Caco-2 (cell line): ENCODE measurements at places on chromosomes 2 and 18.

DNA sequence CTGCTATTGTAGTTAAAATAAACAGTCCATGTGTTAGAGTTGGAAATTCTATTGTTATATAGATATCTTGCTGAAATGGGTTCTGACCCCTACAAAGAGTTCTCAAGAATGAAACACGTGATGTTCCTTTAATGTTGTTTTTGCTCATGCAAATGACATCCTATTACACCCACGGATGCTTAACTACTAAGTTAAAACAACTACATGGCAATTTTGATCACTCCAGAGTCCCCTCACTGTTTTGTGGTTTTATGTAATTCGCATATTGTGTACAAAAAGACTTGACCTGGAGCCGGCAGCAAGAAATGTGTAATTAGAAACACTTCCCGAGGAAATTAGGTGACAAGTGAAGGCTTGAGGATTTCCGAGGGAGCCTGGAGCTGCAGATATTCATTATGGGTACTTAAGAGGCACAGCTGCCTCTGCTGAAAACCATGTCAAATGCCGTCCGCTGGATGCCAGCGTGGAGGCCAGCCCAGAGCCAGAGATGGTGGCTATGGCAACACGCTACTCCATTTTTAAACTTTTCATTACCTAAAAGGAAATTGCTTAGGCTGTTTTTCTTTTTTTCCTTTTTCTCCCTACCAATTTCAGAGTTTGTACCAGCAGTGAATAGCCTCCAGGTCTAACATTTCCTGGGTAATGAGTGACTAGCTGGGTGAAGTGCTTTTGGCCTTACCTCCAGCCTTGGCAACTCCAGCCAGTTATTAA, 21.0 kb upstream of the CABLES1 start:
- DNase-seq, result no peak
- no peaks in the 10 kb centered on the region for H3K36me3 ChIP-seq
- no peaks in the 10 kb centered on the region for H3K27me3 ChIP-seq
- H3K4me1 ChIP-seq, result peaks cover 3% of the 10 kb centered on the region; the same call in 1 of the 2 replicates

DNA sequence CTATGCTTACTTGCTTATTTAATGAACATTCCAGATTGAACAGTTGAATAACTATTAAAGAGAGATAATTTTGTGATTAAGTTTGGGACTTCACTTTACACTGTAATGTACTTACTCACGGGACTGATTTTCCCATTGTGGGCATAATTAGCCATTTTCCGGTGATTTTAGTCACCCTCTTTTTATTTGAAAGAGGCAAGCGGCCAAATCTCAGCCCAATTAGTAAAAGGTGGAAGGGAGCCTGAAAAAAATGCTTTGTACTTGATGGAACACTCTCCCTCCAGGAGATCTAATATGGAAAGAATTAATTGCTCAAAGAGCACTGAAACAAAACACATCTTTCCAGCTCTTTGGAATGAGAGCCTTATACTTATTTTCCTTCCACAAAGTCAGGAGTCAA, 50.2 kb downstream of the CALCRL start:
- no peaks in the 10 kb centered on the region for H3K27me3 ChIP-seq
- DNase-seq, result no peak
- H3K36me3 ChIP-seq, result no peaks in the 10 kb centered on the region
- no peaks in the 10 kb centered on the region for H3K4me1 ChIP-seq

DNA sequence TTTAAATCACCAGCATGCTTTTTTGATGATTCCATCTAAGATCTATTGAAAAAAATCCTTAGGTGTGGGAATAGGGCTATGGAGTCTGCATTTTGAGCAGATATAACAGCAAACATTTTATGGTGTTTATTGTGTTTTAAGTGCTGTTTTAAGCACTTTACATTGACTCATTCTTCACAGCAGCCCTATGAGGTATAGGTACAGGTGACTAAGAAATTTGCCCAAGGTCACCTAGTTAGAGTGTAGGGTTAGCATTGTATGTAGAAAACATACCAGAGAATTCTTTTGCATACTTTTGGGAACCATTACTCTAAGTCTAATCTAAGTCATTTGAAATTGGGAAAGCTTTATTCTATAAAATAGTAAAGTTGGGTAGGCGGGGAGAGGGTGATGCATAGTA, 31.3 kb downstream of the PPM1B start:
- H3K27me3 ChIP-seq, result no peaks in the 10 kb centered on the region
- H3K27ac ChIP-seq, result no peak overlapping the region
- no peak for DNase-seq
- no peak overlapping the region for H3K4me3 ChIP-seq
- no peaks in the 10 kb centered on the region for H3K4me1 ChIP-seq
- no peaks in the 10 kb centered on the region for H3K36me3 ChIP-seq

- no peak for DNase-seq
- H3K4me3 ChIP-seq, result no peak overlapping the region
- H3K4me1 ChIP-seq, result no peaks in the 10 kb centered on the region
- no peaks in the 10 kb centered on the region for H3K36me3 ChIP-seq
- no peaks in the 10 kb centered on the region for H3K27me3 ChIP-seq
These were observed 20.8 kb upstream of the MAL start for GRCh38 chr2:95004711-95005110.

DNA sequence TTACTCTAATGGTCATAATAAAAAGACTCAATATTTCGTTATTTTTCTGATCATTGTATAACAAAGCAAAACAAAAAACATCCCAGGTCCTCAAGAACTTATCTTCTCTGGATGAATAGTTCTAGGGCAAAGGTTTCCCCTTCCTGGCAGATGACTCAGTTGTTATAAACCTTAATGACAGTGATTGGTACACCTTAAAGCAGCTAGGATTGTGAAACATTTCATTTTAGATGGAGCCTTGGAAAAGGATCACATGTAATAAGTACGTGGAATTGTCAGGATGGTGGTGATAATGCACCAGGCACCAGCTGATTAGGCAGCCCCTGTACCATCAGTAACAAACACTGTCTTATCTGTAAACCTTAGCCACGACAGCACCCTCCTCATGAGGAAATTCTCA, 47.2 kb downstream of the MEP1B start:
- H3K27ac ChIP-seq, result no peak overlapping the region
- no peaks in the 10 kb centered on the region for H3K36me3 ChIP-seq
- H3K4me1 ChIP-seq, result no peaks in the 10 kb centered on the region
- no peaks in the 10 kb centered on the region for H3K27me3 ChIP-seq

- H3K4me1 ChIP-seq, result 0 out of 2 replicates have a peak, but pooled peaks cover 3% of the 10 kb centered on the region
- no peak overlapping the region for H3K27ac ChIP-seq
- no peaks in the 10 kb centered on the region for H3K36me3 ChIP-seq
- H3K4me3 ChIP-seq, result peak overlapping the region; percentile 70
- no peak for DNase-seq
These were observed 829 bp downstream of the ACVR1C start for GRCh38 chr2:157627594-157628476.

GRCh38 chr2:173264603-173265366, 89.9 kb upstream of the CDCA7 start:
- no peak for DNase-seq
- no peaks in the 10 kb centered on the region for H3K36me3 ChIP-seq
- H3K27me3 ChIP-seq, result no peaks in the 10 kb centered on the region
- H3K4me1 ChIP-seq, result no peaks in the 10 kb centered on the region
- H3K4me3 ChIP-seq, result no peak overlapping the region

GRCh38 chr2:98015671-98016070, 19.9 kb upstream of the TMEM131 start:
- H3K27me3 ChIP-seq, result no peaks in the 10 kb centered on the region
- no peak overlapping the region for H3K27ac ChIP-seq
- no peaks in the 10 kb centered on the region for H3K36me3 ChIP-seq
- no peaks in the 10 kb centered on the region for H3K4me1 ChIP-seq
- DNase-seq, result no peak
- H3K4me3 ChIP-seq, result no peak overlapping the region

- no peaks in the 10 kb centered on the region for H3K27me3 ChIP-seq
- no peaks in the 10 kb centered on the region for H3K36me3 ChIP-seq
- no peak for DNase-seq
- H3K4me3 ChIP-seq, result no peak overlapping the region
- no peak overlapping the region for H3K27ac ChIP-seq
These were observed 150.0 kb upstream of the MAP3K20 start for GRCh38 chr2:172925600-172925999.

DNA sequence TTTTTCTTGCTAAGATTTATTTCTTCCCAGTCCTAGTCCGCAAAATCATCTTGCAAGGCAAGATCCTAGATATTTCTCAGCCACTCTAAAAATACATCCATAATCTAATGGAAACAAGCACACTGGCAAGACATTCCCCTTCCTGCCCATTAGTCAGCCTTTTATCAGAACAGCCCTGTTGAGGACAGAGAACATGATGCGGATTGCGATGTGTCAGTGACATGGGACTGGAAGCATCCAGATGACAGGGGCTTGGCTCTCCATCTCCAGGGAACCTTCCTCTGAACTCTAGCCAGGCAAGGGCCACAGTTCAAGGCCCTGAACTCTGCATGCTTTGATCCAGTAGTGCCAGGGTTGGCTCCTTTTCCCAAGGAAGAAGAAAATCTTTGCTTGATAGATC, 70.0 kb downstream of the VSNL1 start:
- no peak for DNase-seq
- no peaks in the 10 kb centered on the region for H3K4me1 ChIP-seq
- H3K36me3 ChIP-seq, result no peaks in the 10 kb centered on the region
- no peak overlapping the region for H3K27ac ChIP-seq

- H3K36me3 ChIP-seq, result no peaks in the 10 kb centered on the region
- no peak for DNase-seq
- H3K27ac ChIP-seq, result no peak overlapping the region
These were observed 250.0 kb downstream of the FHOD3 start for GRCh38 chr18:36547544-36547943.

- no peak overlapping the region for H3K27ac ChIP-seq
- no peak overlapping the region for H3K4me3 ChIP-seq
- H3K4me1 ChIP-seq, result no peaks in the 10 kb centered on the region
- no peaks in the 10 kb centered on the region for H3K36me3 ChIP-seq
- DNase-seq, result peak; percentile 31
These were observed 15.8 kb downstream of the TMEM200C start for GRCh38 chr18:5879479-5879882.

- no peak for DNase-seq
- no peaks in the 10 kb centered on the region for H3K27me3 ChIP-seq
- no peak overlapping the region for H3K27ac ChIP-seq
- no peaks in the 10 kb centered on the region for H3K4me1 ChIP-seq
- H3K36me3 ChIP-seq, result no peaks in the 10 kb centered on the region
These were observed 427.3 kb upstream of the ST6GAL2 start for GRCh38 chr2:107313316-107313715.

DNA sequence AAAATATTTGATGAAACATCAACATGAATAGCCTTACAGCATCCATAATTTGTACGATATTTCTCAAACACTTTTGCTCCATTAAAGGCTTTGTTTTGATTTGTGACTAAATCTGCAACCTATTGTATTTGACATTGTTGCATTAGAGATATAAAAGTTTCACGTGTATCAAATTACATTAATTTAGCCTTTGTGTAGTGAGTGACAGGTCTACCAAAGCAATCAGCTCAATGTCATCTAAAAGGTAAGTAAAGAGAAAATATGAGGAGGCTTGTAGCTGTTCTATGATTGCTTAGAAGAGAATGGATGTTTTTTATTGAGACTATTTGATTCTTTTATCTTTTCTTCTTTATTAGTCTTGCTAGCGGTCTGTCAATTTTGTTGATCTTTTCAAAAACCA, 430.2 kb downstream of the GALR1 start:
- no peaks in the 10 kb centered on the region for H3K36me3 ChIP-seq
- no peaks in the 10 kb centered on the region for H3K27me3 ChIP-seq
- H3K4me3 ChIP-seq, result no peak overlapping the region
- no peak overlapping the region for H3K27ac ChIP-seq

DNA sequence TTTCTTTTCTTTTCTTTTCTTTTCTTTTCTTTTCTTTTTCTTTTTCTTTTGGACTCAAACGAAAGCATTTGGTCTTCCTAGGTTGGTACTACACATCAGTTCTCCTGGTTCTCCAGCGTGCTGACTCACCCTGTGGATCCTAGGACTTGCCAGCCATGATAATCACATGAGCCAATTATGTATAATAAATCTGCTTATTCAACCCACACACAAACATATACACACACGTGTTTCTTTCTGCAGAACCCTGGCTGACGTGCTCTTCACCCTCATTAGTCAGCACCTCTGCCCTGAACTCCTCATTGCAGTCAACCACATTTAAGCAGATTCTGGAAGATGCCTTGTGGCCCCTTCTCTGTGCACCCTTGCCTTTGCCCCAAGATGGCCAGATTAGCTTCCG, 162.4 kb upstream of the MYT1L start:
- H3K36me3 ChIP-seq, result no peaks in the 10 kb centered on the region
- H3K27ac ChIP-seq, result no peak overlapping the region
- H3K4me3 ChIP-seq, result no peak overlapping the region
- H3K27me3 ChIP-seq, result no peaks in the 10 kb centered on the region
- H3K4me1 ChIP-seq, result no peaks in the 10 kb centered on the region
- DNase-seq, result no peak

DNA sequence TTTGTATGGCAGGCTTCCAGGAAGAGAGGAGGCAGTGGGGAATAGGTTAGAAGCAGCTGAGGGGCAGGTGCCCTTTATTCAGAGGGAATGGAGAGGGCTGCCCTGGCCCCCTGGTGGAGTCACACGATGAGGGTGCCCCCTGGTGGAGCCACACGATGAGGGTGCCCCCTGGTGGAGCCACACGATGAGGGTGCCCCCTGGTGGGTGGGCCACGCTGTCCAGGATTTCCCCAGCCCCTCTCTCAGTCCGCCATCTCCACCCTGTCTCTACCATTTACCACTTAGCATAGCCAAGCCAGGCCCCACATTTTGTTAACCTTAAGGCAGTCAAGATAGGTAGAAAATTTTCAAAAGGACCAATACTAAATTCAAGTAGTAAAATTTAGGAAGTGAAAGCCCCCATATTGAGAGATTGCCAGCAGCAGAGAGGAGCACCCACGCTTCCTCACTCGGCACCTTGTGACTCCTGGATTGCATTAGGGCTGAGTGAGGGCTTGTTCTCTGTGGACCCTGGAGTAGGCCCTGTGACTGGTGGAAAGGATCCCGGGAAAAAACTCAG, 10.4 kb upstream of the FAM228A start:
- no peaks in the 10 kb centered on the region for H3K36me3 ChIP-seq
- H3K4me3 ChIP-seq, result no peak overlapping the region
- peak; percentile 84 for DNase-seq
- no peaks in the 10 kb centered on the region; the same call in 1 of the 2 replicates for H3K27me3 ChIP-seq
- H3K27ac ChIP-seq, result no peak overlapping the region

- H3K27ac ChIP-seq, result peak overlapping the region; percentile 97
- H3K36me3 ChIP-seq, result no peaks in the 10 kb centered on the region
- no peak overlapping the region for H3K4me3 ChIP-seq
- H3K4me1 ChIP-seq, result peaks cover 89% of the 10 kb centered on the region
- no peak for DNase-seq
- H3K27me3 ChIP-seq, result no peaks in the 10 kb centered on the region
These were observed 117.7 kb upstream of the MCFD2 start for GRCh38 chr2:47033102-47033880.

DNA sequence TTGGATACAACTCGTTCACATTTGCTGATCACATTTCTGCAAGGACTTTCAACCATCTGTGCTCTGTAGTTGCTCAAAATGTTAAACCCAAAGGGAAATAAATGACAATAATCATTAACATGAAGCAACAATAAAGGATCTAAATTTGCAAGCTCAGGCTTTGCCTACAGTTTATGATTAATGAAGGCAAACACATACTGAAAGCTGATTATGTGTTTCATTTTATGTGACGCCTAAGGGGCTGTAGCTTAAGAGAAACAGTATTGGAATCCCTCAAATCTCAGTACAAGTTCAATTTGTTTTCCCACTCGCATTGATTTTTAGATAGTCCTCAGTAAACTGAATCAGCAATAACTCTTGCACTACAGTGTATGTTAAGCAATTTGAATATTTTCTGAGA, 160.3 kb upstream of the FSIP2 start:
- H3K4me1 ChIP-seq, result no peaks in the 10 kb centered on the region
- H3K27ac ChIP-seq, result no peak overlapping the region
- no peak for DNase-seq
